SK-MEL-5 (cell line): ENCODE measurements at places on chromosomes 16 and 17. TPM values are rescaled to one million over a fixed set of nuclear protein-coding genes. Genes with fewer than 3 reads are reported as not detected.

The C1QTNF8 gene
- not detected in 2 replicates for total RNA-seq

The CRYBA1 gene
- not detected in 2 replicates for total RNA-seq

The NPB gene
- 0.08 and 0.34 TPM in 2 replicates for total RNA-seq

The ARHGDIG gene
- 3.5 and 4.1 TPM in 2 replicates for total RNA-seq

The FBXW10 gene
- not detected in 2 replicates for total RNA-seq

The SLC4A1 gene
- total RNA-seq = 0.05 TPM in 1 of 2 replicates, not detected in the other

GRCh38 chr17:3645310-3645709 is 8.8 kb downstream of the CTNS start:
- DNase-seq = no peak

DNA sequence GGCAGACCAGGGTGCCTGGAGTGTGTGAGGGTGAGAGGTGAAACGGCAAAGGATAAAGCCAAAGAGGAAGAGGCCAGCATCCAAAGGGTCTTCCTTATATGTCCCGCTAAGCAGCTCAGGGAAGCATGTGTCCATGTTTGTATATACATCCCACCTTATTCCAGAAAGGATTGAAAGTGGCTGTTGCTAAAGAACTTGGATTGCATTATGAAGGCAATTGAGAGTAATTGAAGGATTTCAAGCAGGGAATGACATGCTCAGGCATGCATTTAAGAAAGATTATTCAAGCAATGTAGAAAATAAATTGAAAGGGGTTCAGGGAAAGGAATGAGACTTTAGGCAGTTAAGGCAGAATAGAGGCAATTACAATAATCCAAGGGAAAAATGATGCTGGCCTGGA is 237.6 kb upstream of the SOX9 start:
- DNase-seq = no peak

DNA sequence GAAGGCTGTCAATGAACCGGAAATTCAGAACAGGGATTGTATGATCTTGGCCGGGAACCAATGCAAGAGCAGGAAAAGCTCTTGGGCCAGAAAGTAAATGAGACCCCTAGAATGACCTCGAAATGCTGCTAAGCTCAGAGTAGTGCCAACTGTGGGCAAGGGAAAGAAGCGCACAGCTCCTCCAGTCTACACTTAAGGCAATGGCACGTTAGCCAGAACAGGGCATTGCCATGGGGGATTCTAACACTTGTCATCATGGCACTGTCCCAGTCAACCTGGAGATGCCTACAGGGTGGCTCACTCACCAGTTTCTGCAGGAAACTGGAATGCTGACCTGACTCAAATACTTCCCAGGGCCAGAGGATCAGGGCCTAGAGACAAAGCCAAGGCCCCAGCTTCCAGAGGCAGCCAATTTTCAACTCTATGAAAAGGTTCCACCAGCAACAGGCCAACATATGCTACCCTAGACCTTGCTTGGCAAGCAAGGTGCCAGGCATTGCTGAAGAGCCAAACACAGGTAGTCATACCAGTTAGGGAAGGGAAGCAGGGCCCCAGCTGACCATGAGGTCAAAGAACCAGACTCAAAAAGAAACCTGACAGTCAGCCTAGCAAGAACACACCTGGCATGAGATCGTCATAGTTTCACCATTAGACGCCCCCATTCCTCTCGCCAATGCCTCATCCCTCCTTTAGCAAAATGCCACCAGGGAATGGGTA is 34.9 kb downstream of the ARHGAP17 start:
- no peak for DNase-seq

DNA sequence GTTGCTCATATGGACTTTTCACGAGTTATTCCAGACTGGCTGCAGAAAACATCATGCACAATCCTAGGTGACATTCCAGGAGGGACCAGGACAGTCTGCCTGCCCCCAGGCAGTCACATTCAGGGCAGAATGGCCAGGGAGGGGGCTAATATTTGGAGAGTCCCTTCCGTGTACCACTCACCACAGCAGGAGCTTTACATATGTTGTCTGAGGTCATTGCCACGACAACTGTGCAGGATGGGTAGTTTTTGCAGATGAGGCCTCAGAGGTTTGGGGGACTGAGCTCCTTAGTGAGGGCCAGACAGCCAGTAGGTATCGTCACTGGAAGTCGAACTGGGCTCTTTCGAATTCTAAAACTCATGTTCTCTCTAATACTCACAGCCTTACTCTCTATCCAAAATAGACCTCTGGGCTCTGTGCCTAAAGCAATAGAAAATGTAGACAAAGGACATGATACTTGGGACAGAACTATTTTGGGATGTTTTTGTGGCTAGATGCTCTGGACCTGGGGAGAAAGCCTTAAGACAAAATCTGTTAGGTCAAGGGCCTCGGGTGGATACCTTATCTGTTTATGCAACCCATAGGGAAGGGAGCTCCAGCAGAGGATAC is 338.5 kb downstream of the MAF start:
- no peak for DNase-seq

DNA sequence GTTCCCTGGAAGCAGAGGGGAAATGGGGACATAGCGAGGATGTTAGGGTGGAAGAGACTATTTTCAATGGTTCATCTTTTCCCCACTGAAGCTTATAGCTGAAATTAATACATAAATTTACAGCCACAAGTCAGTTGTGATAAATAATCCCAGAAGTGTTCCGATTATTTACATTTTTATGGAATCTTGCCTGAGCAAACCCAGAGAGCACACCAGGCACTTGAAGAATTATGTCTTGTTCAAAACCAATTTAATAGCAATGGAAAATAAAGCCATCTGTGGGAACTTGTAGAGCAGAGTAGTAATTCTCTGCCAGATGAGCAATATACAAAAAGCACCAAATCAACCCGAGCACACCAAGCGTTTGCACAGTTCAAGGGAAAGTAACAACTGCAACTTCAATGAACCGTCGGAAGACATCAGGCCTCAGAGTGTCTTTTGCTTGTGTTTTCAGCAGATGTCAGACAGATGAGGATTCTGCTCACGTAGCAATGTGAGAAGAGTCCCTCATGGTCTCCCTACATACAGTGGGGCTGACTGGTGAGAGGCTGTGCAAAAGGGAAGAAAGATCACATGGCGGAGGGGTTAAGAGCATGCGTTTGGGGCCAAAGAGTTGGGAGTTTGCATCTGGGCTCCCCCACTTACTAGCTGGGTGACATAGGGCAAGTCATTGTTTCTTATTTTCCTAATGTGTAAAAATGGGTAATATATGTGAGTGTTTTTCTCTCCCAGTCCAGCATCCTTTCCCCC is 148.7 kb upstream of the HS3ST2 start:
- DNase-seq = no peak

DNA sequence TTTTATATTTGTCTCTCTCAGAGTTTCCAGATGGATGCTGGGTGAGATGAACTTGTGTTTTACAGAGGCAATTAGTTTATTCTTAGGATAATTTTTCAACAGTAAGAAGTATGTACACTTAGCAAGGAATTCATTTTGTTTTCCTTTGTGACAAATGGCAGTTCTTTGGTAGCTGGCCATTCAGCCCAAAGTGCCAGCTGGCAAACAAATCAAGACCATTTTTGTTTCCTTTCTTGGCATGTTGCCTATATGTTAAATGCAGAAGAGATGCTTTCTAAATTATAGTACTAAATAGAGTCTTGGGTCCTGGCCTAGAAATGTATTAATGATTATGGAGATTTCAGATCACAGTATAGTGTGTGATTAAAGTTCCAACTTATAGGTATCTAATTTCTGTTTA is 337.1 kb downstream of the CNTNAP4 start:
- no peak for DNase-seq

- DNase-seq = no peak
Observed at GRCh38 chr17:19370493-19370960, 7.8 kb upstream of the MAPK7 start.

DNA sequence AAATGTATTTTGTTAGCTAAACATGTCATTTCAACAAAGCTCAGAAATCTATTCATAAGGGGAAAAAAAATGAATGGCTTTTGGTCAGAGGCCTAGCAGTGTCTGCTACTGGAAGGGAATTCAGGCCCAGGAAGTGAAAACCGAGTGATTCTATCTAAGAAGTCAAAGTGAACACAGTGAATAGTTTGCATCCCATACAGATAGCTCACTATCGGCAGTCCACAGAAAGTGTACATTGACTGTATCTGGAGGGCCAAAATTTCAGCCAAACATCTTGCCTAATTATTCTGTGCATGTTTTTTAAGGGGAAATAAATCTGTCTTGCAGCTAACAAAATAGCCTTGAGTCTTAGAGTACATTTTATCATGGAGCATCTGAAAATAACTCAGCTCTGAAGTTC is 214.4 kb upstream of the CACNG5 start:
- no peak for DNase-seq

GRCh38 chr16:85395207-85395912 is 217.8 kb upstream of the GSE1 start:
- peak; percentile 54 for DNase-seq

DNA sequence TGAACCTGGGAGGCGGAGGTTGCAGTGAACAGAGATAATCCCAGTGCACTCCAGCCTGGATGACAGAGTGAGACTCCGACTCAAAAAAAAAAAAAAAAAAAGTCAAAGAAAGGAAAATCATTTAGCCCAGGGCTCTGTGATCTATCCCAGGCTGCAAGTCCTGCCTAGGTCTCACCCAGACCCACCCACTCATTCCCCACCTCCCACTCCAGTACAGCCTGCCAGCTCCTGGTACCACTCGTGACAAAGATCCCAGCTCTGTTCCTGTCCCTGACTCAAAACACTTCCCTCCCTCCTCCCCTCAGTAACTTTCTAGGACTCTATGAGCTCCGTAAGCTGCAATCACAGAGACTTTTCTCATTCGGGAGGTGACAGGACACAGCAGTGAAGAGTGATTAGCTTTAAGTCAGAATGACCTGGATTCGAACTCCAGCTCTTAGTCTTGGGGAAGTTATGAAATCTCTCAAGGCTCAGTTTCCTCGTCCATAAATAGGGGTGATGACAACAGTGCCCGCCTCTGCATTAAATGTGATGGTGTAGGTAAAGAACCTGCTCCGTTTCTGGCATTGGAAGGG is 28.0 kb upstream of the MRPS23 start:
- DNase-seq = no peak

DNA sequence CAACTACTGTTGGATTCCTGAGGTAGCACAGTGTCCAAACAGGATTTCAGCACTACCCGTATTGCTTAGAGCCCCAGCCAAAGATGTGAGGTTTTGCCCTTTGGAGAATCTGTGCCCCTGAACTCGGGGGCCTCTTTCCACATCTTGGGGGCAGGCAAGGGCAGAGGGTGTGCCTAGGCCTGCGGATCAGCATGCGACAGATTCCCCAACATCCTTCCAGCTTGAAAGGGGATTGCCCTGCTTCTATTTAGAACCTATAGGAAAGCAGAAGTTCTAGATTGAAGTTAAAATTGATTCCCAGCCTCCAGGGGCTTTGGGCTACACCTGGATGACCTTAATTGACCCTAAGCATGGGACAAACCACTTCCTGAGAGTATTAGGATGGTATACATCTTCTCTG is 19.6 kb downstream of the NOD2 start:
- DNase-seq = no peak

DNA sequence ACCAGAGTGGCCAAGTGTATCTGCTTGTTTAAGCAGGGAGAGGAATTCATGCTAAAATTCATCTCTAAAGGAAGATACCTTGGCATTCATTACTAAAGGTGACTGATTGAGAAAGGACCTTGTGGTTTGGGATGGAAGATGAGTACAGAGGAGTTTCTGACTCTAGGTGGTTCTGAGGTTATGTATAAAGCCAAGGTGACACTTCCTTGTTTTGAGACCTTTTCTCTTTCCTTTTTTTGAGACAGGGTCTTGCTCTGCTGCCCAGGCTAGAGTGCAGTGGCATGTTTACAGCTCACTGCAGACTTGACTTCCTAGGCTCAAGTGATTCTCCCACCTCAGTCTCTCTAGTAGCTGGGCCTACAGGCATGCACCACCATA is 9.1 kb downstream of the ABHD15 start:
- DNase-seq = no peak

DNA sequence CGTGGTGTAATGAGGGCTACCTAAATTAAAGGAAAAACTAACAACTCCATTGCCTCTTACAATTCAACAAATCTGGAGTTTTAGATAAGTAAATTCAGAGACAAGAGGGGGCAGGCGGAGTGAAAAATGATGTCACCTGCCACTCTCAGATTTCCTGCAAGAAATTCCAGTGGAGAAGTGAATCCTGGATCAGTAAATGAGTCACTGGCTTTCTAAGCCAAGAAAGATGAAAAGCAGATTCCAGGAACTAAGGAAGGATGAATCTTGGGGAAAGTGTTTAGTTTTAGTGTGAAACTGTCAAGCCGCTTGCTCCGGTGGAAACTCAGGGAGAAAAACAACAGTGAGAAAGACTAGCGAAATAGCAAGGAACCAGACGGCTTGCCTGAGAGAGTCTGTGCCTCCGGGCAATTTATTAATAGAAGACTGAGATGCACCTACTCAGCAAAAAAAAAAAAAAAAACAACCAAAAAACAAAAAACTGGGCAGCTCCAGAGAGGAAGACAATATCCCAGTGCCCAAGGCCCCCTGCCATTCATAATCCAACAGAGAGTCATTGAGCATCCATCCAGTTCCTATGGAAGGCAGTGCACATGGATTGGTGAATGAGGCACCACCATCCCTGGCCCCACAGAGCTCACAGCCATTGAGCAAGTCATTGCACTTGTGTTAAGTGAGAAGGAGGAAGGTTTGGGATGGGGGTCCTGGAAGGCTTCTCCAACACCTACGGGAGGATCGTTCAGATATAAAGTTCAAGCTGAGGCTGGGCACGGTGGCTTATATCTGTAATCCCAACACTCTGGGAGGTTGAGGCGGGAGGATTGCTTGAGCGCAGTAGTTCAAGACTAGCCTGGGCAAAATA is 12.1 kb upstream of the RIPOR1 start:
- DNase-seq = no peak

DNA sequence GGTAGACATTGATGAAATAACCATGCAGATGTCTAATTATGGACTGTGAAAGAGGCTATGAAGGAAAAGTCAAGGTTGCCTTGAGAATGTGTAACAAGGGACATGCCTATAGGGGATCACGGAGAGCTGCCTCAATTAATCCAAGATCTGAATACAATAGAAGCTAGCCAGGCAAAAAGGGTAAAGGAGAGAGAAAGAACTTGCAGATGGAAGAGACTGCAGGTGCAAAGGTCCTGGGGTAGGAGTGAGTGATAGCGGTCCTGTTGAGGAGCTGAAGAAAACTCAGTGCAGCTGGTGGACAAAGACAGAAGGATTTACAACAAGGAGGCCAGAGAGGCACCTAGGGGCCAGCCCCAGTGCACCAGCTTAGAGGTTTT is 15.9 kb upstream of the TNS4 start:
- no peak for DNase-seq

DNA sequence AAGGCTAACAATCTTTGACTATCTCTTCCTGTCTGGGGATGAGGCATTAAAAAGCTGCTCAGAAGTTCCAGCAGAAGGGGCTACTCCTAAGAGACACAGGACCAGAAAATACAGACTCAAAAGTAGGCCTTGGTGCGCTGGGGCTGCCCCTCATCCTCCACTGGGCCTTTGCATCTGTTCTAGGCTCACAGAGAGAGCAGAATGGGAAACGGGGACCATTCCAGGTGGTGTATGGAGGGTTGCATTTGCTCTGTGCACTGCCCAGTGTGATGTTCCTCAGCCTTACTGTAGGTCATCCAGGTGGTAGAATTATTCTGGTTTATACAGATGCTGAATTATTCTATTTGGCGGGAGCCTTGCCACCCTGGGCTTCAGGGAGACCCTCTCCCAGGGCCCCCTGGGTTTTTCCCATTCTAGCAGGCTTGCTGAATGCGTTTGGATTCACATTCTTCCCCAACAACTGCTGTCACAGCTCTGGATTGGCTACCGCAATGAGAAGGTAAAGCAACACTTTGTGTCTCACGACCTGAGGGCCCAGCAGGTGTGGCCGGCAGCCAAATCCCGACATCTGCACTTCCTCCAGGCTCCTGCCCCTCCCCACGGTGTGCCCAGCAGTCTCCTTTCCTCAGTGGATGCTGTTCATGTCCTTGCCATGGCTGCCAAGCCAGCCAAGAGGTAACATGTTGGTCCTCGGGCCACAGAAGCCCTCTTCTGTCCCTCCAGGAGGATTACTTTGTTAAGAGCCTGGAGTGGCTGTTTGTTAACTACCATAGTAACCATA is 25.0 kb upstream of the ZNHIT3 start:
- DNase-seq = no peak
